Hepatocyte (in vitro differentiated cells): ENCODE measurements at places on chromosomes 5 and 9.

GRCh38 chr5:54792611-54793404, 192.6 kb downstream of the ESM1 start:
- no peaks in the 10 kb centered on the region for H3K36me3 ChIP-seq
- H3K4me1 ChIP-seq, result no peaks in the 10 kb centered on the region
- no peak overlapping the region for H3K27ac ChIP-seq
- no peak for DNase-seq
- no peaks in the 10 kb centered on the region for H3K27me3 ChIP-seq

GRCh38 chr9:3478549-3478953, 47.2 kb downstream of the RFX3 start:
- H3K27ac ChIP-seq, result no peak overlapping the region
- no peaks in the 10 kb centered on the region for H3K27me3 ChIP-seq
- no peaks in the 10 kb centered on the region for H3K4me1 ChIP-seq
- no peak for DNase-seq

DNA sequence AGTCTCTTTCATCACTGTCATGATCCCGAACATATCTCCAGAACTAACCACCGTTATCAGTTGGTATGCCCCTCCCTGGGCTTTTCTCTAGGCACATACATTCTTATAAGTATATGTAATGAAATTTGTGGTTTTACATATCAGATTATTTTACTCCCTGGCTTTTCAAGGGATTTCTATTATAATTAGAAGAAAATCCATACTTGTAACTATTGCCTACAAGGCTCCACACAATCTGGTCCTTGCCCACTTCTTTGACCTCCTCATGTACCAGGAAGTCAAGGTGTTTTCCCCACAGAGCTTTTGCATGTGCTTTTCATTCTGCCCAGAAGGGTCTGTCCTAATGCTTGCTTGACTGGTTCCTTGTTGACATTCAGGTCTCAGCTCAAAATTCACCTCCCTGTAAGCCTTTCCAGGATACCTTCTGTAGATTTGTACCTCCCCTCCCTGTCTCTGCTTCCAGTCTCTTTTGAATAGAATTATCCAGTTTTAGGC, 33.6 kb upstream of the HSD17B4 start:
- H3K36me3 ChIP-seq, result no peaks in the 10 kb centered on the region
- no peaks in the 10 kb centered on the region for H3K4me1 ChIP-seq
- H3K4me3 ChIP-seq, result no peak overlapping the region
- H3K27ac ChIP-seq, result peak overlapping the region; percentile 22

DNA sequence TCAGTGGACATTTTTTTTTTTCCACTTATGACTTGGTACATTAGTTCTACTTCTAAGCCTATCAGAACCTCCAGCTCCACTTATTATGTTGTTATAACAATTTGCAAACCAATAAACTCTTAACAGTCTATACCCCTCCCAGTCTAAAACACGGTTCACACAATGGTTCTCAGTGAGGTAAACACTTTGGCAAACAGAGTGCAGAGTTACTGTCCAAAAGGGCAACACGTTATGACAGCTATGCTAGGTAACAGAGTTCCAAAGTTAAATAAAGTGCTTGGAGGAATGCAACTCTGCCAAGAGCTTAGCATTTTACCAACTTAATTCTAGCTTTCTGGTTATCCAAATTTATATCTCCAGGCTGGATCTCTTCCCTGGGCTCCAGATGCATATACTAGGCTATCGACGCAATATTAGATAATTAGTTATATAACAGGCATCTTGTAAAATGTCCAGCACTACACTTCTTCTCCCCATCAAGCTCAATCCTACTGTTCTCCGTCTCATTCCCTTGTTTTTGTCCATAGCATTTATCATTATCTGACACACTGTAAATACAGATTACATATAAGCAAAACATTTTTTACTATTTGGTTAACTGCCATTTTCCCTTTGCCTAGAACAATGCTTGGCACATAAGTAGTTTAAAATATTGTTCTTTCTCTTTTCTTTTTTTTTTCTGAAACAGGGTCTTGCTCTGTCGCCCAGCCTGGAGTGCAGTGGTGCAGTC, 14.3 kb downstream of the FNBP1 start:
- H3K27me3 ChIP-seq, result no peaks in the 10 kb centered on the region
- peak; percentile 30 for DNase-seq
- H3K4me1 ChIP-seq, result peaks cover 16% of the 10 kb centered on the region

DNA sequence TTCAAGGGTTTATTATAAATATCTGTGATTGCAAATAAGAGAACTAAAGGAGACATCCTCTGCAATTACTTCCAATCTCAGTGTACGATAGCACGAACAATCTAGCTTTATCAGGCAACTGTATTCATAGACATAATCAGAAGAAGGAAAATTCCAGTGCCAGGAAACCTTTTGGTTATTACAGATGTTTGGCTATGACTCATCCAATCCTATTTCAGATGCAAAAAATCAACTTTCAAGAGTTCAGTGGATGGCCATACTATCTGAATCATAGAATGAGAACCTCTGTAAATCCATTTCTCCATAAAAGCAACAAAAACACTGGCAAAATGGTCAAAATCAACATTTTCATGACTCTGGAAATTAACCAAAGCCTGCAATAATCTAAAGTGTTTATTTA, 37.9 kb downstream of the GAS1 start:
- H3K27me3 ChIP-seq, result peaks cover 5% of the 10 kb centered on the region
- DNase-seq, result no peak
- no peak overlapping the region for H3K4me3 ChIP-seq
